Mucosa of gallbladder (tissue), 1 donor: ENCODE measurements at places on chromosomes 16 and 17. TPM values are rescaled to one million over a fixed set of nuclear protein-coding genes. Genes with fewer than 3 reads are reported as not detected.

Gene BRICD5
- total RNA-seq = 15.2 TPM

Gene KRT40
- not detected for total RNA-seq

Gene KRTAP9-1
- not detected for total RNA-seq

Gene KCNJ18
- not detected for total RNA-seq

- no peak for DNase-seq
Observed at GRCh38 chr17:1004769-1005295, 7.9 kb downstream of the TIMM22 start.

DNA sequence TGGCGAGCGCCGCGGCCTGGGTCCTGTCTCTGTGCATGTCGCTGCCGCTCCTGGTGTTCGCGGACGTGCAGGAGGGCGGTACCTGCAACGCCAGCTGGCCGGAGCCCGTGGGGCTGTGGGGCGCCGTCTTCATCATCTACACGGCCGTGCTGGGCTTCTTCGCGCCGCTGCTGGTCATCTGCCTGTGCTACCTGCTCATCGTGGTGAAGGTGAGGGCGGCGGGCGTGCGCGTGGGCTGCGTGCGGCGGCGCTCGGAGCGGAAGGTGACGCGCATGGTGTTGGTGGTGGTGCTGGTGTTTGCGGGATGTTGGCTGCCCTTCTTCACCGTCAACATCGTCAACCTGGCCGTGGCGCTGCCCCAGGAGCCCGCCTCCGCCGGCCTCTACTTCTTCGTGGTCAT, 6.8 kb downstream of the SSTR5 start:
- DNase-seq = no peak

GRCh38 chr17:57328109-57328882, 72.0 kb downstream of the MSI2 start:
- DNase-seq = no peak

DNA sequence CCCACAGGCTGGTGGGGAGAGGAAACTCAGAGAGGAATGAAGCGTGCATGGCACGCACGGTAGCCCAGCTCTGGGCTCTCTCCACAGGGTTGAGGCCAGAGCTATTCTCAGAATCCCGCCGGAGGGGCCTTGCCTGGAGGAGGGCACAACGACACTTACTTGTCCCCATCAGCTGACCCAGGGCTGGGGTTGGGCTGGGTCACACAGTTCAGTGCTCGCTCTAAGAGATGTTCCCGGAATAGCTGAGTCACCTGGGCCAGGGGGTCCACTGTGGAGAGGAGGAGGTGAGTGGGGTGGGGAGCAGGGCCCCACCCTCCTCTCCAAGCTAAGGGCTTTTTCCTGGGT, 21.8 kb downstream of the SREBF1 start:
- no peak for DNase-seq

- peak; percentile 49 for DNase-seq
Observed at GRCh38 chr17:10316801-10317542, 55.8 kb downstream of the MYH13 start.

DNA sequence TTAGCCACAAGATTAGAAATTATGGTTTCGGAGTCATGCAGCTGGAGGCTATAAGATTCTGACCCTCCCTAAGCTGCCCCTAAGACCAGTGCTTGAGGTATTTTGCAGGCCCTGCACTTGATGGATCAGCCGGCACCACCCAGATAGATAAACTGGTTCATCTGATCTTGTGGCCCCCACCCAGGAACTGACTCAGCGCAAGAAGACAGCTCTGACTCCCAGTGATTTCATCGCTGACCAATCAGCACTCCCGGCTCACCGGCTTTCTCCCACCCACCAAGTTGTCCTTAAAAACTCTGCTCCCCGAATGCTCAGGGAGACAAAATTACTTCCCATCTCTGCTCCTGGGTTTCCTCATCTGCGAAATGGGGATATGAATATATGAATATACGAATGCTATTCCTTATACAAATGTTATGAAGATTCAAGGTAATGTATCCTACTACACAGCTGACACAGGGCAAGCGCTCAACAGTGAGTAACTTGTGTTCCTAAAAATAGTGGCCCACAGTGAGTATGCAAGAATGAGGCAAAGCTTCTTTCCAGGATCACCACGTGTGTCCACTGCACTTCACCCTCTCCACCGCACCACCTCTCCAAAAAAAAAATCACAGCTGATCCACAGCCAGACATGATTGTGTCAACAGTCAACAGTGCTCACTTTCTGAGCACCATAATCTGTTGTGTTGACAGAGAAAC, 33.3 kb upstream of the C16orf82 start:
- no peak for DNase-seq
